T-cell (primary cell): ENCODE measurements at places on chromosomes 13 and 19. TPM values are rescaled to one million over a fixed set of nuclear protein-coding genes. Genes with fewer than 3 reads are reported as not detected.

- no peaks in the 10 kb centered on the region for H3K27me3 ChIP-seq
- peak overlapping the region; percentile 47 for H3K27ac ChIP-seq
- no peak for DNase-seq
- peaks cover 13% of the 10 kb centered on the region for H3K4me1 ChIP-seq
- H3K36me3 ChIP-seq: no peaks in the 10 kb centered on the region
These were observed 1.0 kb upstream of the TYROBP start for GRCh38 chr19:35908973-35909683.

Gene SBK3
- total RNA-seq: not detected

DNA sequence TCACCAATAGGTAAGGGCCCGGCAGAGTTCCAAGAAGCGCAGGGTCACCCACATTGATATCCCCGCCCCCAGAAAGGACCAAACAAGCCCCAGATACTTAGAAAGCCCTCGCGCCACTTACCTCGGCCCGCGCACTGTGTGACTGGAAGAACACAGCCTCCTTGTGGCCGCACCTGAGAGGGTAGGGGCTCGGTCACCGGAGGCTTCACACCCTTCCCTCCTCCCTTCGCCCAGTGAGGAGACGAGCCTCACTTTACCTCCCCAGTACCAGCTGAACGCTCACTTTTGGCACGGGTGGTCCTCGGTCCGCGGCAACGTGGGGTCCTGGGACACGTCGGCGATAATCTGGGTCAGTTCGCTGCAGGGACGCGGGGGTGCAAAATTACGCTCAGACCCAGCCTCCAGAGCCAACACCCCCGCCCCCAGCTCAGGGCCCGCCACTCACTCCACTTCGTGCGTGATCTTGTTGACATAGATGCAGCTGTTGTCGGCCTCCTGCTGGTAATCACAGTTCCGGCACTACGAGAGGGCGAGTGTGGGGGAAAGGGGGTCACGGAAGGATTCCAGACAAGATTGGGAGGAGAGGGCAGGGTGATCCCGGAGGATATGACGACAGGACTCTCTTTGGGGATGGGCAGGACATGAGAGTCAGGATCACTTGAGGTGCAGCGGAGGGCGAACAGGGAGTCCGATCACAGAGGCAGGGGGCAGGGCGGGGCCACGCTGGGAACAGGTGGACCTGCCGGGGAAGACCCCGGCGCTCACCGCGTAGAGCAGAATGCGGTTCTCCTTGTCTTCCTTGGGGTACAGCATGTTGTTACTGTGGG, 568 bp downstream of the POLR2I start:
- peaks cover 4% of the 10 kb centered on the region for H3K36me3 ChIP-seq
- peak overlapping the region; percentile 94 for H3K4me3 ChIP-seq
- DNase-seq: no peak
- H3K27me3 ChIP-seq: no peaks in the 10 kb centered on the region

Gene IFNL1
- not detected for total RNA-seq

- DNase-seq: no peak
- H3K27me3 ChIP-seq: peaks cover 100% of the 10 kb centered on the region
- H3K27ac ChIP-seq: no peak overlapping the region
- H3K4me3 ChIP-seq: no peak overlapping the region
- no peaks in the 10 kb centered on the region for H3K36me3 ChIP-seq
These were observed 5.6 kb downstream of the GFY start for GRCh38 chr19:49430678-49431329.

DNA sequence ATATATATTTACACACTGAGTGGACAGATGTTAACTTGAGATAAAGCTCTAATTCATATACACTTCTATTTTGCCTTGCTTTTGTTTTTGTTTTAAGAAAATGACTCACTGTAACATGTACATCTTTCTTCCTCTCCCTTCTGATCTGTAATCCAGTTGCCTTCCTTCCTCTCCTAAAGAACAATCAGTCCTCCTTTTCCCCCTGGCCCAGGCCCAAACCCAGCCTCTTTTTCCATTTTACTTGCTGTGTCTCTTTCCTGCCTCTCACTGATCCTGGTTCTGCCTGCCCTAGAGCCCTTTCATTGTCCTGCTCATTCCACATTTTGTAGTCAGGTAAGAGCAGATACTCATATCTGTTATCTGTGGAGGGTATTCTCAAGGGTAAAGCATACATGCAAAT, 50.8 kb downstream of the ZAR1L start:
- no peaks in the 10 kb centered on the region for H3K36me3 ChIP-seq
- DNase-seq: no peak
- no peaks in the 10 kb centered on the region for H3K27me3 ChIP-seq
- H3K27ac ChIP-seq: no peak overlapping the region
- no peaks in the 10 kb centered on the region for H3K4me1 ChIP-seq
